ENCODE measurements at places on chromosomes 1 and 21.

- DNase-seq: no peak
These were observed 784.5 kb downstream of the USP25 start for GRCh38 chr21:16514316-16514715.

- DNase-seq: no peak
These were observed 73.9 kb upstream of the TNFSF4 start for GRCh38 chr1:173280899-173281660.

- no peak for DNase-seq
These were observed 59.2 kb downstream of the KRTAP19-8 start for GRCh38 chr21:30979054-30979453.

DNA sequence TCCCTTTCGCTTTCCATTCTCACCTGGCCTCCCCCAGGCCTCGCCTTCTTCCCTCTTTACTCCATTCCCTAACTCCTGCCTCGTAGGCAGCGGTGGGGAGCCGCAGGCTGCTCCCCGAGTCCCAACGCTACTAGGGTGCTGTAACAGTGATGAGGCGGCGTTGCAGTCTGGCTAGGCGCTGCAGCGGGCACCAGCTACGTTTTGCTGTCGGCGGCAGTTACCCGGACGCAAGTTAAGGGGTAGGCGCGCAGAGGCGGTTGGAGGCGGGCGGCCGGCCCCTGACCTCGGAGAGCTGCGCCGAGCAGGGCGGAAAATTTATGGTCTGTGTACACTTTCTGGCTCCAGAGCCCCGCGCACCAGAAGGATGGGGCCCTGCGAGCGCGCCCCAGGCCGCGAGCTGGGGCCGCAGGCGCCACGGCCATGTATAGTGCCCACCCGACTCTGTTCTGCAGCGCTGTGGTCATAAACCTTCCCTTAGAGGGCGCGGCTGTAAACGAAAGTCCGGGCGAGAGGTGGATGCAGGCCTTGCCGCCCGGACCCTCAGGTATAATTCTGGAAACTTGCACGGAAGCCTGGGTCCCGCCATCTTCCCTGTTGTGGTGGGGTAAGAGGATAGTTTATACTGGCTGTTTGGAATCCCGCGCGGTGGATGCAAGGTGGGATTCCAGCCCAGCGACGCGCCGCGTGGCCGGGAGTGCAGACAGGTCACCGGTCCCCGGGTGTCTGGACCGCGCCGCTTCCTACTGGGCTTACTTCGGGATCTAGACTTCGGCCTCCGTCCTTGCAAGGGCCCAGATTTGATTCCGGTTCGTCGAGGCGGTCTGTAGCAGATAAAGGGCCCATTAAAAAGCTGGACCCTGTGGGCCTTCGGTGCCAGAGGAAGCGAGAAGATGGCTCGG, 15.0 kb downstream of the HLX start:
- DNase-seq: no peak

DNA sequence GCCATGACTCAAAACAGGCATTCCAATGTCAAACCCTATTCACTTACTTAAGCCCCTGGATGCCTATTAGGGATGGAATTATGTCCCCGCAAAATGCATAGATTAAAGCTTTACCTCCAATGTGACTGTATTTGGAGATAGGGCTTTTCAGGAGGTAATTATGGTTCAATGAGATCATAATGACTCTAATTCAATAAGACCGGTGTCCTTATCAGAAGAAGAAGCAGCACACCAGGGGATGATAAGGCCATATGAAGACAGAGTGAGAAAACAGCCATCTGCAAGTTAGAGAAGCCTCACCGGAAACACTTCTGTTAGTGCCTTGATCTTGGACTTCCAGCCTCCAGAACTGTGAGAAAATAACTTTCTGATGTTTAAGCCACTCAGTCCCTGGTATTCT, 1131.8 kb upstream of the TMPRSS15 start:
- no peak for DNase-seq

DNA sequence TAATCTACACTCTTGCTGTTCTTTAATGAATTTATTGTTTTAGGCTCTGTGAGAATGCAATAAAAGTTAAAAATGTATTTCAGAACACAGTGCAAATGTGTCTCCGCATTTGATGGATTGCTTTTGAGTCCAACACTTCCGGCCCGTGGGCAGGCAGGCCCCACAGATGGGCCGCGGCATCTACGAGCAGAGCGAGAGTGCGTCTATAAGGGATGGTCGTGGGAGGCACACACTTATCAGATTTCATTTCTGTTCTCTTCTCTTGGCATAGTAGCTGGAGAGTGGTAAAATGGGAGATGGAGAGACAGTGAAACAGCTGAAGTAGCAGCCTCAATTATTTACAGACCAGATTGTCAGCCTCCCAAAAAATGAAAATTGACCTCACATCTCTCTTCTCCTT, 134.2 kb downstream of the NAV1 start:
- DNase-seq: no peak

DNA sequence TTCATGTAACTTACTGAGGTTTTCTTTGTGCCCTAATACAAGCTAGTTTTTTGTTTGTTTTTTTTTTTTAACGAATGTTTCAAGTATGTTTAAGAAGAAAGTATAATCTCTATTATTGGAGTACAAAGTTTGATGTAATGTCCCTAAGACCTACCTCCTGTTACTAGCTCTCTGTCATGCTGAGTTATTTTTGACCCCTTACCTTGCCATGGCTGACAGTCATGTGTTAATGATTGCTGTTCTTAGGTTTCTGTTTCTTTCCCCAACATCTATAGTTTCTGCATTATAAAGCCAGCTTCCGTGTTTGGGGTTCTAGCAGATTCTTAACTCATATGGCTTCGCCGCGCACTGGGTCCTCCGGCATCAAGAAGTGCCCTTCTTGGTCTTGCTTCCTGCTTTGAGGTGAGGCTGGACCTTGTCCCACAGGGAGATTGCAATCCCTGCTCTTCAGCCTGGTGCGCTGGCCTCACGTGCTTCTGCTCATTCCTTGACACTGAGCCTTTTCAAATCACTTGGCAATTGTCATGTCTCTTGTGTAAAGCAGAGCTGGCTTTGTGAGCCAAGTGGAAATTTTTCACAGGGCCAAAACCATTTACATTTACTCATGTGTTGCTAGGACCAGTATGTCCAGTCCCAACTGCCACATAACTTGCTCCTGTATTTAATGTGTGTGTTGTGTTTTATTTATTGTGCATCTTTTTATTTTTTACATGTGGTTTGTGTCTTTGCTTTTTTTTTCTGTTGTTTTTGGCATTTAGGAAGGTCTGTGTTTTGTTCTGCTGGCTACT, 135.0 kb upstream of the COL6A1 start:
- DNase-seq: no peak

DNA sequence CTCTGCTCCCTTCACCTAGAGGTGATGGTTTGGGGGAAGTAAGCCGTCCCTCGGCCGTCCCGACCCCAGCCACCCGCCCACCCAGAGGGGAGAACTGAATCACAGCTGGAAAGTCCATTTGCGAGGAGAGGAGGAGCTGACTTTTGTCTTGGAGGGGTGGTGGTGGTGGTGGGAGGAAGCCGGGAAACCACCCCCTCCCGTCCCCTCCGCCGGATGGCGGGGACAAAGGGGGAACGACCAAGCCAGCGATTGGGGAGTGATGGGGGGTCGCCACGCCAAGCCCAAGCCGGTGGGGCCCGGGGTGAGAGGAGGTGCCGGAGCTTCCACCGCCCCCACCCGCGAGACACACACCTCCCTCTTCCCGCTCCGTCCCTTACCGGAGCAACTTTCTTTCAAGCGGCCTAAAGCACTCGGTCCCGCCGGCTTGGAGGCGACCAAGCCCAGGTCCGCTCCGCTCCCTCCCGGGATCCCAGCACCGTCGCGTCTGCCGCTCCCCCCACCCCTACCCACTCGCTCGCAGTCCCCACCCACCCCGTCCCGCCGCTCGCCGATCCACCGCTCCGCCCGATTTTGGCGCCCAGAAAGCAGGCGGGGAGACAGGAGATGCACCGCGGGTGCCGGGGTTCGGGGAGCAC, 540 bp downstream of the ARHGEF2 start:
- peak; percentile 58 for DNase-seq

DNA sequence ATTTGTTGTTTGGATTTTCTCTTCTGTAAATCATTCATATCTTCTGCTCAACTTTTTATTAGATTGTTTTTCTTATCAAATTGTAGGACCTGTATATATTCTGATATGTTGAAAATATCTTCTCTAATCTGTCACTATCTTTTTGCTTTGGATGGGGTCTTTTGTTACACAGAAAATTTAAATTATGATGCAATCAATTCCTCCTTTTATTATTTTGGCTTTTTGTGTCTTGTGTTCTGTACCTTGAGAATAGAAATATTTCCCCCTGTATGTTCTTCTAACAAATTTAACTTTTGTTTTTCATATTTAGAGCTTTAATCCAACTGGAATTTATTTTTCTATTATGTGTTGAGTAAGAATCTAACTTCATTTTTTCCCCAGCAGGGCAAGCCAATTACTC, 3.2 kb upstream of the AVPR1B start:
- DNase-seq: no peak

DNA sequence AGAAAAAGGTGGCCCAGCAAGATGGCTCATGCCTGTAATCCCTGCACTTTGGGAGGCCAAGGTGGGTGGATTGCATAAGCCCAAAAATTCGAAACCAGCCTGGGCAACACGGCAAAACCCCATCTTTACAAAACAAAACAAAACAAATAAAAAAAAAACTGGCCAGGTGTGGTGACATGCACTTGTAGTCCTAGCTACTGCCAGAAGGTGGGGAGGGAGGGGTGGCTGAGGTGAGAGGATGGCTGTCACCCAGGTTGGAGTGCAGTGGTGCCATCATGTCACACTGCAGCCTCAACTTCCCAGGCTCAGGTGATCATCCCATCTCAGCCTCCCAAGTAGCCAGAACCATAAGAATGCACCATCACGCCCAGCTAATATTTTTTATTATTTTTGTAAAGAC, 22.8 kb downstream of the RERE start:
- no peak for DNase-seq

DNA sequence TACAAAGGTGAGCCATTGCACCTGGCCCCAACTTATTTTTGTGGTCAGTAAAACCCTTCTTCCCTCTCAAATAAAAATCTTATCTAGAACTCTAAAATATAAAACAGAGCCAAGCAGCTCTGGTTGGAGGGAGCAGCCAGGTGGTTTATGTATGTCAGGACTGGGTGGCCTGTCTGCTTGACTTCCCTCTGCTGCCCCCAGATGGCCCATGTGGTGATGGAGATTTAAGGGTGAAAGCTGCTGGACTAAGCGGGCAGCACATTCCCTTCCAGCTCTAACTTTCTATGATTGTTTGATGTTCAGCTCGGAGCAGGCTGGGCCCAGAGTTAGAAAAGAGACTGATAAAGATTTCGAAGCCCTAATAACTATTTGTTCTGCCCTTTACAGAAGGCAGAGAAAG, 11.9 kb upstream of the PAQR6 start:
- DNase-seq: no peak

DNA sequence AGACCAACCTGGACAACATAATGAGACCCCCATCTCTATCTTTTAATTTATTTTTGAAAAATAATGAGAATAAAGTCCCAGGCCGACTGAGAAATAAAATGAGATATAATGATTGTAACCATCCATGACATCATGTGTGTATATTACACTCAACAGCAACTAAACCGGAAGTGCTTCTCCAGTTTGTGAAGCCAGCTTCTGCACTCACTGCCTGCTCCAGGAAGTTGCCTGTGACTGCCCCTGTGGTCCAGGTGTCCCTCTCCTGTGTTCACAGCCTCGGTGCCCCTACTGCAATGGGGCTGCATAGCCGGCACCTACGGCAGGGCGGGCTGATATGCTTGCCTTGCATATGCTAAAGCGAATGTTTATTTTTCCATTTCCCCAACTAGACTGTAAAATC, 68.3 kb downstream of the SSBP3 start:
- DNase-seq: no peak

DNA sequence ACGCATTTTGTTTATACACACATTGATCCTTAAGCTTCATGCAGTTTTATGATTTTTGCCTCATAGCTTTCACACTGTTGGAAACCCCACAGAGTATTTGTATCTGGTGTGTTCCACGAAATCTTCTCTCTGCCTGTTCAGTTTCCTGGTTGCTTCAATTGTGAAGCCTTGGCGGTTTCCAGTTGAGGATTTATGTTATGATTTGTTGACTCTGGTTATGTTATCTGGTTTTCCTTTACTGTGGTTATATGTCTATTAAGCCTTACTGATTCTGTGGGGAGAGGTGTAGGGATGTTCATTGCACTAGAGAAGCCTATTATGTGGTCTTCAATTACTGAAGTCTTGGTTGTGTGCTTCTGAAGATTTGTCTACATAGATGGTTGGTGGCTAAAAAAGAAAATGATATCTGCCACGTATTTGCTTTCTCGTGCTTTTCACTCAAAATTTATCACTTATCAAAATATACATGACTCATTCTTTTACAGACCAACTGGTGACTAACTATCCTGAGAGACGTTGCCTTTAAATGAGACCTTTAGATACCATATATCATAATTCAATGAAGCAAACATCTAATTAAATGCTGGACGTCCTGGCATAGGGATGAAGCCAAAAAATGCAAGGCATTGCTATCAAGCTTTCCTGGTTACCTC, 488.0 kb upstream of the B3GALT2 start:
- DNase-seq: no peak

DNA sequence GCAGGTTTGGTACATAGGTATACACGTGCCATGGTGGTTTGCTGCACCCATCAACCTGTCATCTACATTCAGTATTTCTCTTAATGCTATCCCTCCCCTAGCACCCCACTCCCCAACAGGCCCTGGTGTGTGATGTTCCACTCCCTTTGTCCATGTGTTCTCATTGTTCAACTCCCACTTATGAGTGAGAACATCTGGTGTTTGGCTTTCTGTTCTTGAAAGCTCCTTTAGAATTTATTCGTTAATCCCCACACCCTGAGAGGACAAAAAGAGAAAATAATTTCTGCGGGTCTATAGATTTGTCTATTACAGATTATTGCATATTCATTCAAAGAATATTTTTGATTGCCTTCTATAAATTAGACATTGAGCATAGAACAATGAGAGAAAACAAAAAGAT, 455.5 kb downstream of the PLPP3 start:
- no peak for DNase-seq

DNA sequence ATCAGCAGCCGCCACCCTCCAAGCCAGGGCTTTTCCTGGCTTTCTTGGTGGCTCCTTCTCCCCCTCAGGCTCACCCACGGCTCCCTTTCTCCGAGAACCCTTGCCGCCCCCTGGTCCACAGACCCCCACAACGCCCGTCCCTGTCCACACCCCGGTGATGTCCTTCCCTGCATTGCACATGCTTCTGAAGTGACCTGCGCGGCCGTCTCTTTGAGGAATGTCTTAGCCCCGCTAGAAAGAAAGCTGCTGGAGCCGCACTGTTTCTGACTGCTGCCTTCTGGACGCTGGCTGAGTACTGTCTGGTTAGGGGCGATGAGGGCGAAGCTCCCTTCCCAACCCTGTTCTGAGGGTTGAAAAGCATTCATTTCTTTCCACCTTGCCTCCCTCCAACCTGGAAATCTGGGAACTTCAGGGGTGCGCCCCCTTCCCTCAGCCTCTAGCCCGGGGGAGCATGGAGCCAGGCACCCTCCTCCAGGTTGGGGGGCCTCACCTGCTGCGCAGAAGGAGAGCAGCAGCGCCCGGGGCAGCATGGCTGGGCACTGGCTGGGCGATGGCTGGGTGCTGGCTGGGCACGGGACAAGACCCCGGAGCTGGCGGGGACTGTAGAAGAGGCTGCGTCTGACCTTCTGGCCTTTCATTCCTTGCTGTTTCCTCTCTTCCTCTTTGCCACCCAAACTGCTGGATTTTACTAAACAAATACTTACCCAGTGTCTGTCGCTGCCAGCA, at the start of gene CLEC20A:
TSS of gene CLEC20A (minus strand) at position 555 of the 726 bp plus-strand sequence. CDS start at position 530, 25 bp downstream.
- DNase-seq: no peak

Data from urothelium cell line (cell line).